ENCODE measurements at places on chromosomes 11 and 22.

DNA sequence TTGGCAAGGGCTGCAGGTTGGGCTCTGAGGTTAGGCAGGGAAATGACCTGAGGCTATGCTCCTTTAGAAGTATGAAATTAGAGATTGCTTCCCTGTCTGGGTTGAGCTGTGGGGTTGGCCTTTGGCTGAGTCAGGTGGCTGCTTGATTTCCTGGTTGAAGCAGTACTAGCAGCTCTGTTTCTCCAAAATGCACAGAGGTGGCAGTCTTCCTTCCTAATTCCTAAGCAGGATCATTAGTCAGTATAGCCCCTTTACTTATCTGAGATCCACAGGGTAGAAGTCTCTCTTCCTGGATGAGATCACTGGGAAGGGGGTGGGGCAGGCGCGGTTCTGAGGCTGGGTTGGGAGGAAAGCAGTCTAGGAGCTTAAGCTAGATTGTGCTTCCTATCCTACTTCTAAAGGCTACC lies 1917.5 kb downstream of the LRRC4C start:
- no peak for DNase-seq

DNA sequence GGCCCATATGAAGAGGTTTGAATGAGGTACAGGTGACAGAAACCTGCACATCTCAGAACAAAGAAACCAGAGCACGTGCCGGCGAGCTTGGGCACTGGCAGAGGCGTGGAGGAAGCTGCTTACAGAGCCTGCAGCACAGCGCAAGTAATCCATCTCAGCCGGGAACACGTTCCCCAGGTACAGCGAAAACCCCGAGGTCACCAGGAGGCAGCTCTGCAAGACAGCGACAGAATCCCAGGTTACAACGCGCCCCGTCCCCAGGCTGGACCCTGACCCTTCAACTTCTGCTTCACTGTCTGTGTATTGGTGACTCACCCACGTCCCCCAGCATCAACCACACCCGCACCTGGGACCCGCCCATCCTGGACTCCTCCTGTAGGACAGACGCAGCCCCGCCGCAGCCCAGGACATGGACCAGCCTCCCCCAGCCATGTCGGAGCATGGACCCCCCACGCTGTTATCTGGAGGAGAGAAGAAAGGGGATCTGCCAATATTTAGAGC lies 2.2 kb downstream of the MLC1 start:
- DNase-seq: no peak

- DNase-seq: peak; percentile 45
Measured at GRCh38 chr11:69444381-69445130, 36.9 kb upstream of the LINC01488 start.

DNA sequence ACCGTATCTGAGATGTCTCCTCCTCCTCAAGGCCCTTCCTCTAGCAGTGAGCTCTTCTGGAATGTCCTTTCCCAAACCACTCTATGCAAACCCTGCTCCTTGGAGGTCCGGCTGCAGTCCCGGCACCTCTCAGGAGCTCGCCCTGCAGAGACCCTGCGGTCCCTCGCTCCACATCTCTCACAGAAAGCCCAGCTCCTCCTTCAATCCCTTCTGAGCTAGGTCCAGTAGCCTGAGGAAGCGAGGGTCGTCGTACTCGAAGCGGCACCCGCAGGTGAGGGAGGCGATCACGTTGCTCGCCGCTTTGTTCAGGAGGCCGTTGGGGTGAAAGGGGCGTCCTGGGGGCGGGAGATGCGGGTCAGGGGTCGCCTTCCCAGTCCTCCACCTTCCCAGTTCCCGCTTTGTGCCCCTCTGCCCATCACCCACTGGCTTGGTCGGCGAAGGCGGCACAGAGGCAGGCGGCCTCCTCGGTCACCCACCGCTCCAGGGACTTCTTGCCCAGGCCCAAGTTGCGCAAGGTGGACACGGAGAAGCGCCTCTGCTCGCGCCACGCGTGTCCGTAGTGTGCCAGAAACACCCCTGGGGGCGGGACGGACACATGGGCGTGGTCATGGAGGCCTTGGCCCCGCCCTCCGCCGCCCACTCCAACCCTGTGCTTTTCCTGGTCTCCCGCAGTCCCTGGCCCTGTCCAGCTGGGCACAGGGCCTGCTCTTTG lies 21.5 kb upstream of the CYP2D6 start:
- no peak for DNase-seq

GRCh38 chr11:16814410-16815046 lies 76.1 kb downstream of the C11orf58 start:
- DNase-seq: no peak

GRCh38 chr11:82225930-82226329 lies 507.7 kb downstream of the FAM181B start:
- DNase-seq: no peak

DNA sequence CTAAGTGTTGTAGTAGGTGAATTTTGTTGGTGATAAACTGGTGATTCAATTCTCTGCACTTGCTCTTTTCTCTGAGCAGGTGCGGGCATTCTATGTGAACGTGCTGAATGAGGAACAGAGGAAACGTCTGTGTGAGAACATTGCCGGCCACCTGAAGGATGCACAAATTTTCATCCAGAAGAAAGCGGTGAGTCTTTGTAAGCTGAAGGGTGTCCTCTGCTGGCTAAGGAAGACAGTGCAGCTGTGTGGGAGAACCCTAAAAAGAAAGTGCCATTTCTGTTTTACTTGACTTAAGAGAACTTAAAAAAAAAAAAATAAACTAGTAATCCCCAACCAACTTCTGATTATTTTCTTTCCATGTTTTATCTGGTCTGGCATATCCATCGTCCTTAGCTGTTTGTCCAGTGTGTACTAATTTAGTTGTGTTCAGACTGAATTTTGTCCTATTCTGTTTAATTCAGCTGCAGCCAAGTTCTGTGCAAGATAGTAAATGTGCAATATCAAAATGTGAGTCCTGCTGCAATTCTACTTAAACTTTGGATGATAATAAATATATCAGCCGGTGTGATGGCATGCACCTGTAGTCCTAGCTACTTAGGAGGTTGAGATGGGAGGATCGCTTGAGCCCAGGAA lies 29.6 kb downstream of the CAT start:
- DNase-seq: peak; percentile 46

GRCh38 chr22:21761086-21761485 lies 25.5 kb upstream of the YPEL1 start:
- DNase-seq: no peak

- DNase-seq: no peak
Measured at GRCh38 chr11:128480066-128480465, 107.3 kb downstream of the ETS1 start.

- no peak for DNase-seq
Measured at GRCh38 chr11:120399307-120399706, 63.1 kb downstream of the ARHGEF12 start.

GRCh38 chr11:84853841-84854497 lies 773.2 kb downstream of the DLG2 start:
- no peak for DNase-seq

Data from NCI-H460 (cell line).